ENCODE measurements at places on chromosomes 6 and 20. TPM values are rescaled to one million over a fixed set of nuclear protein-coding genes. Genes with fewer than 3 reads are reported as not detected.

CENPW gene
- not detected for total RNA-seq

- DNase-seq: no peak
- no peaks in the 10 kb centered on the region for H3K4me1 ChIP-seq
- no peaks in the 10 kb centered on the region for H3K27me3 ChIP-seq
- no peaks in the 10 kb centered on the region for H3K36me3 ChIP-seq
These were observed 199.2 kb downstream of the MAFB start for GRCh38 chr20:40489886-40490285.

- H3K4me3 ChIP-seq: no peak overlapping the region
- H3K4me1 ChIP-seq: no peaks in the 10 kb centered on the region
- no peak for DNase-seq
- H3K27ac ChIP-seq: no peak overlapping the region
These were observed 20.7 kb upstream of the ADGB start for GRCh38 chr6:146578054-146578453.

- DNase-seq: no peak
- H3K27ac ChIP-seq: no peak overlapping the region
- H3K36me3 ChIP-seq: no peaks in the 10 kb centered on the region
- no peaks in the 10 kb centered on the region for H3K27me3 ChIP-seq
- no peak overlapping the region for H3K4me3 ChIP-seq
These were observed 305.8 kb downstream of the CDH26 start for GRCh38 chr20:60263725-60264709.

- H3K4me3 ChIP-seq: no peak overlapping the region
- no peak overlapping the region for H3K27ac ChIP-seq
- DNase-seq: no peak
- no peaks in the 10 kb centered on the region for H3K4me1 ChIP-seq
- H3K36me3 ChIP-seq: no peaks in the 10 kb centered on the region
- H3K27me3 ChIP-seq: no peaks in the 10 kb centered on the region
These were observed 4.6 kb upstream of the DDX27 start for GRCh38 chr20:49214571-49214970.

- H3K36me3 ChIP-seq: peaks cover 7% of the 10 kb centered on the region
- no peak for DNase-seq
- no peak overlapping the region for H3K27ac ChIP-seq
- H3K27me3 ChIP-seq: no peaks in the 10 kb centered on the region
- H3K4me1 ChIP-seq: peaks cover 21% of the 10 kb centered on the region
- no peak overlapping the region for H3K4me3 ChIP-seq
These were observed 5.3 kb downstream of the NAA20 start for GRCh38 chr20:20022498-20022897.

DNA sequence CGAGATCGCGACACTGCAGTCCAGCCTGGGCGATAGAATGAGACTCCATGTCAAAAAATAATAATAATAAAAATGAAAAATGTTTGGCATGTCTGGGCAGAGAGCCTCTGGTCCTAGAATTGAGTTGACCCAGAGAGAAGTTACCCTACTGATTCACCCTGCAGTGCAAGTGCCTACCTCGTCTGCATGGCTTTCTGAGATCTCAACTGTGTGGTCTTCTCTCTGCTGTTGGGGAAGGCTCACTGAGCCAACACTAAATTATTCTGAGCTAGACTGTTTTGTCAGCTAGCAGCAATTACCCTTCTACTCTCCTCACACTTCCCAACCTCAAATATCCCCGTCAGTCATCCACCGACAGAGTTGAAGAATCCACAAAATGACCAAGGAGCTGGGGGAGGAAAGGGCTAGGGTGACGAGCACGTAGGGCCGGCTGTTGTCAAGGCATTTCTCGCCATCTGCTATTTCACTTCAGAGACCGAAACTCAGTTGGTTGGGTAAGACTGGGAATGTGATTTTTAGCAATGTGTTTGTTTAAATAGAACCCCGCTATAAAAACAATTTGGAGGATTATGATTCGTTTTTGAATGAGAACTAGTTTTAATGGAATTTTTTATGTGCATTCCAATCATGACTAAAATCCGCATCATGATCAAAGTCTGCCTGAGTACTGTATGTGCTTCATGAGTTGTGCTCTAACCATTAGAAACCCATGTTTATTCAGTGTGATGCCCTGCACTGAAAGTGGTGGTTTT, 9.4 kb downstream of the MAS1 start:
- H3K4me1 ChIP-seq: no peaks in the 10 kb centered on the region
- H3K36me3 ChIP-seq: no peaks in the 10 kb centered on the region
- H3K4me3 ChIP-seq: no peak overlapping the region
- H3K27me3 ChIP-seq: no peaks in the 10 kb centered on the region

DNA sequence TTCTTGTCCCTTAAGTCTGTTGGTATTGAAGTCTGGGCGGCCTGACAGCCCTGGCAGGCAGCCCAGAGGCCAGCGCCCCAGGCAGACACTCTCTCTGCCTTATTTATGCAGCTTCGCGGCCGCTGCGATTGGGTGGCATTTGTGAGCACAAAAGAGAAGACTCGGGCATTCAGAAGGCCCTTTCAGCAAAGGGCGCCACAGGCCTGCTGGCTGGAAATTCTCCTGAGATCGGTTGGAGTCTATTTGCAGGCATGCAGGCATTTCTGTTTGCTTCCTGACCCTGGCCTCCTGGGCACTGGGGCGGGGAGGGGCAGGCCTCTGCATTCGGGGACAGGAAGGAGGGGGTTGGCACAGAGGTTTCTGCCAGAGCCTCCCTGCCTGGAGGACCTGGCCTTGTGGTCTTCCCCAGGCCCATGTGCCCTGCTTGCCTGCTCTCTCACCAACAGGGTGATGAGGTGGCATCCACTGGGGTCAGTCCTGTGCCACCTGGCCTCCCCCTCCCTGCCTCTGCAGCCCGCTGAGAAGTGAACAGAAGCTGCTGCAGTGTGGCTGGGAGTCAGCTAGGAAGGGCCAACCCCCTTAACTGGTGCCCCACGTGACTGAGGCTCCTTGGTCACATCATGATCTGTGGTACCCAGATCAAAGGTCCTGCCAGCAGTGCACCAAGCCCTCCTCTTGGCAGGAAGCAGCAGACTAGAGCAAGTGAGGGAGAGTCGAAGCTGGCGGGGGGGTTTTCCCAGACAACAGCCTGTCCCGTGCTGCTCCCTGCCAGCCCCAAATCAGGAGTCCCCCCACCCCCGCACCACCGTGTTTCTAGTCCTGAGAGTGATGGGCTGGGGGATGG, 16.6 kb upstream of the CCDC167 start:
- no peaks in the 10 kb centered on the region for H3K36me3 ChIP-seq
- H3K4me1 ChIP-seq: no peaks in the 10 kb centered on the region
- DNase-seq: no peak
- H3K27ac ChIP-seq: no peak overlapping the region

PEX3 gene
- 0.96 TPM for total RNA-seq

DNA sequence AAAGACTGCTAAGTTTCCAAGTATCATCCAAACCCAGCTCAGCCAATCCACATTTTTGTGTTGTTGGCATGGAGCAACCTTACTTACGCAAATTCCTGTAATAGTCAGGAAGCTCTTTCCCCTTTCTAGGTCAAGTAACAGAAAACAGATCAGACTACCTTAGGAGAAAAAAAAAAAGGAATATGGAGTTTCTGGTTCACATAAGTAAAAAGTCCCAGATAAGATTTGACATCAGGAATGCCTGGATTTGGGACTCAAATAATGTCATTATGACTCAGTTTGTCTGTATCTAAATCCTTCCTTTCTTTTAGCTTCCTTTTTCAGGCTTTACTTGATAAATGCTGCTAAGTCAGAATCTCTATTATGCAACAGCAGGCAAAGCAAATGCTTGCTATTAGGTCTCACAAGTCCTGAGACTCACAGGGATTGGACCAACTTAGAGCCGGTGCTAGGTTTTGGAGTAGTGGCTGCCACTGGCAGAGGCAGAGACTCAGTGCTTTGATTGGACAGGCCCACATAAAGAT, 44.5 kb downstream of the NCOA7 start:
- no peak for DNase-seq
- no peaks in the 10 kb centered on the region for H3K4me1 ChIP-seq
- no peaks in the 10 kb centered on the region for H3K27me3 ChIP-seq
- no peaks in the 10 kb centered on the region for H3K36me3 ChIP-seq
- H3K4me3 ChIP-seq: no peak overlapping the region

- H3K27me3 ChIP-seq: no peaks in the 10 kb centered on the region
- no peak overlapping the region for H3K27ac ChIP-seq
- no peak overlapping the region for H3K4me3 ChIP-seq
- no peaks in the 10 kb centered on the region for H3K36me3 ChIP-seq
- peaks cover 6% of the 10 kb centered on the region for H3K4me1 ChIP-seq
These were observed 3.3 kb upstream of the PCSK2 start for GRCh38 chr20:17223553-17223952.

DNA sequence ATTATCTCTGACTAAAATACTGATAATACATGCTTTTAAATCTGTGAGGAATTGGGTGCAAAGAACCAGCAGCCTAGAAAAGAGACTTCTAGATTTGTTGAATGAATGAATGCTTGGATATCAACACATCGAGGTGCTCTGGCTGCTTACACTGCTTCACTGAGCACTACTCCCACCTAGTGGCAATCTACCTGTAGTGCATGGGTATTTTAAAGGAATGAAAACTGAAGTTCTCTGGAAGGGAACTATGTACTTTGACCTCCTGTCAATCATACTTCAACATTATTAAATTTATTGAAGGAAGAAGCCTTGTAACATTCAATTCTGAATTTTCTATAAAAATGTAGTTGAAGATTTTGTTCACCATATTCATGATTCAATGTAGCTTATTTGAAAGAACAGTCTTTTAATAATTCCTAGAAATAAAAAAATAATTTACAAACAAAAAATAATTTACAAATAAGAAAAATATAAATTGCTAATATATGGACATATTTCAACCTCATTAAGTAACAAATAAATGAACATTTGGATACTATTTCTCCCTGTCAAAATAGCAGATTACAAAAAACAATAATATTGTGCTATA, 111.2 kb upstream of the MMS22L start:
- no peak for DNase-seq
- H3K27me3 ChIP-seq: no peaks in the 10 kb centered on the region
- no peaks in the 10 kb centered on the region for H3K4me1 ChIP-seq
- no peak overlapping the region for H3K4me3 ChIP-seq
- no peak overlapping the region for H3K27ac ChIP-seq
- H3K36me3 ChIP-seq: no peaks in the 10 kb centered on the region

GRCh38 chr6:43821101-43821886, 51.3 kb downstream of the VEGFA start:
- H3K27ac ChIP-seq: no peak overlapping the region
- no peak overlapping the region for H3K4me3 ChIP-seq
- H3K4me1 ChIP-seq: no peaks in the 10 kb centered on the region
- no peaks in the 10 kb centered on the region for H3K36me3 ChIP-seq
- no peak for DNase-seq

DNA sequence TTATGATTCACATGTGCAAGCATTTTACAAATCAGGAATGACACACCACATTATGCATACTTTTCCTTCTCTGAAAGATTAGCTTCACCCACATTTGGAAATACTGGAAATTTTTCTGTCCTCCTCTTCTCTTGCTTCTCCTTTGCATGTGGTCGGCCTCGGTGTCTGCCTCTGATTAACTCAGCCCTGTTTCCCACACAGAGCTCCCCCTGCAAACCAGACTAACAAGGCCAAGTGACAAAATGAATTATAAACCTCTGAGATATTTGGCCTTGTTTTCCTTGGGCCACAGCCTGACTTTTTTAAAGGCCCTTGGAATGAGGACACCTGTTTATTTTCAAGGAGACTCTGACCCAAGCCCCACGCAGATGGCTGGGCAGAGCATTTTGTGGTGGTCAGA, 9.0 kb upstream of the CCN6 start:
- H3K27me3 ChIP-seq: no peaks in the 10 kb centered on the region
- no peak for DNase-seq
- no peaks in the 10 kb centered on the region for H3K4me1 ChIP-seq
- no peak overlapping the region for H3K4me3 ChIP-seq

NCOA7 gene
- total RNA-seq: 37.4 TPM

CCDC170 gene
- total RNA-seq: not detected

AIF1 gene
- total RNA-seq: 1.7 TPM

DNA sequence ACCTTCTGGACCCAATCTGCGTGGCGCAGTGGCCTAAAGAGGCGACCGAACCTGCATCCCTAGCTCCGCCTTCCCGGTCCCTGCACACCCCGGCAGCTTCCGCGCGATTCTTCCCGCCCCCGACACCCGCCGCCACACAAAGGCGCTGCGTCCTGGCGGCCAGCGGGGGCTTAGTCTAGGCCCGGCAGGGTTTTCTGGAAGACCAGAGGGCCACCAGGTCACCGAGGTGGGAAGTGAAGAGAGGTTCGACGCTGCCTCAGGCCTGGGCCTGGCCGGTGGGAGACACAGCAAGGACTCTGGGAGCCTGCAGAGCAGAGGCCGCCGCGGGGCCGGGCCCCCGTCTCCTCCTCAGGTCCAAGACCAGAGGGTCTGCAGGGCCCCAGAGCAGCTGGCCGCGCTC, 154.9 kb downstream of the OR2B2 start:
- peaks cover 5% of the 10 kb centered on the region for H3K27me3 ChIP-seq
- H3K27ac ChIP-seq: no peak overlapping the region
- no peaks in the 10 kb centered on the region for H3K4me1 ChIP-seq
- H3K36me3 ChIP-seq: no peaks in the 10 kb centered on the region

- no peaks in the 10 kb centered on the region for H3K4me1 ChIP-seq
- H3K27me3 ChIP-seq: no peaks in the 10 kb centered on the region
- no peak overlapping the region for H3K4me3 ChIP-seq
- peaks cover 46% of the 10 kb centered on the region for H3K36me3 ChIP-seq
These were observed 16.9 kb downstream of the UCKL1 start for GRCh38 chr20:63939061-63939935.

- H3K27ac ChIP-seq: no peak overlapping the region
- peaks cover 19% of the 10 kb centered on the region for H3K36me3 ChIP-seq
- DNase-seq: no peak
- H3K27me3 ChIP-seq: no peaks in the 10 kb centered on the region
- H3K4me1 ChIP-seq: no peaks in the 10 kb centered on the region
- no peak overlapping the region for H3K4me3 ChIP-seq
These were observed 22.0 kb downstream of the LYRM2 start for GRCh38 chr6:89616531-89616930.

EBF4 gene
- 19.2 TPM for total RNA-seq

- DNase-seq: no peak
- H3K27ac ChIP-seq: no peak overlapping the region
- H3K4me1 ChIP-seq: no peaks in the 10 kb centered on the region
- H3K27me3 ChIP-seq: no peaks in the 10 kb centered on the region
These were observed 9.2 kb upstream of the SDCBP2 start for GRCh38 chr20:1338096-1338495.

SLC32A1 gene
- not detected for total RNA-seq

BMP2 gene
- total RNA-seq: 31.1 TPM

DNA sequence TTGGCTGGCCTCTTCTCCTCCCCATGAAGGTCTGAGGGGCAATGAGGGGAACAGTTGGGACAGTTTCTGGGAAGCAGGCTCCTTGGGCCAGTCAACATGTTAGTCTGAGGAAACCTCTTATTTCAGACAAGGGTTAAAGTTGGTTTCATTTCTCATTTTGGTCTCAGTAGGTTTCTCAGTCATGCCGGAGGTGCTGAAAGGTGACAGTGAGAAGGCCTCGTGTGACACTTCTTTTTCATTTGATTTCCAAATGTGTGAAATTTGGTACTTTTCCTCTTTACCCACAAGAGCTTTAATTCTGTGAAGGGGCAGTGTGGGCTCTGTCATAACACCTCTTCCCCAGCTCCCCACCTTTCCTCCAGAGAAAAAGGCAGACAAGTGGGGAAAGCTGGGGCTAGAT, 7.5 kb upstream of the GLP1R start:
- no peak for DNase-seq
- no peaks in the 10 kb centered on the region for H3K4me1 ChIP-seq
- no peak overlapping the region for H3K27ac ChIP-seq
- H3K27me3 ChIP-seq: no peaks in the 10 kb centered on the region
- H3K4me3 ChIP-seq: no peak overlapping the region
